ENCODE measurements at places on chromosomes 5 and 9.

DNA sequence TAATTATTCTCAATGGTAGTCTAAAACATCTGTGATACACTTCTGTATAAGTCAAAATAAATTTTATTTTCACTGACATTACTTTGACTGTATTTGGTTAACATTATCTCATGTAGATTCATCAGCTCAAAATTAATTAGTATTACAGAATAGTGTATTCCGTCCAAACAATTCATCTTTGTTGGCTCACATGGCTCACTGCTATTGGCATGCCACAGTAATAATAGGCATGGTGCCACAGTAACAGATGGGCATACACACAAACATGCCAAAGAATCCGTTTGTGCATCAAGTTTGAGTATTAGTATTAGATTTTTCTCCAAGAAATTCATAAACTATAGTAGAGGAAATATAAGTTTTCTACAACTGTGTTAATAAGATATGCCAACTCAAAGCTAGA, 14.2 kb downstream of the AP3B1 start:
- no peak for DNase-seq

DNA sequence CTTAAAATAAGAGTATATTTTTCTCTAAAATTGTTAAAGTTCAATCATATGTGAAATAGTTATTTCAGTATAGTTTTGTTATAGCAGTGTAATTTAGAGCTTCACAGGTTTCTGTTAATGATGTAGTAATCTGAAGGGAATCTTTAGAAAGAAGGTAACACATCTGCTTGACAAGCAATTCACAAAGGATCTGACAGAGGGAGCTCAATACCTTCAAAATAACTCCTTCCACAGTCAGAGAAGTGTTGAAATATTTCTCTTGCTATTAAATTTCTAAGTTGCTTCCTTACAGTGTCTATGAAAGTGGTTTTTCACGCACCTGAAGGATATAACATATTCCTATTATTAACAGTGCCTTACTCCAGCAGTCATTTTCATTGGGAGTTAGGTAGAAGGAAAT, 44.9 kb downstream of the SLC25A51 start:
- DNase-seq: no peak

DNA sequence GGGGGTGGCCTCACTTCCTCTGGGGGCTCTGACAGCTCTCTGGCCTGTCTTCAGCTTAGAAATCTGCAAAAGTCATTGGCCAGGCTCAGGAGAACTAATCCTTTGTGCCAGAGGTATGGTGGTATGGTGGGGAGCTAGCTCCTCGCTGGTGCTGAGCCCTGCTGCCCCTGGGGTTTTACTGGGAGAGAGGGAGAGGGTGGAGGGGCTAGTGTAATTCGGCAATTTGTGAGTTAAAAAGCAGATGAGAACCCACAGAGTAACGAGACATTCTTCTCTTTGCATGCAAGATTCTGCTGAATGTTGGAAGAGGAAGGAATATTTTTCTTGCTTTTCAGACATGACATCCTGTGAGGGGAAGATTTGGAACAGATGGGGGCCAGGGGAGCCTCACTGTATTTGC, 65.5 kb upstream of the SPRY4 start:
- no peak for DNase-seq

GRCh38 chr5:7706256-7706655, 144.7 kb downstream of the CFAP90 start:
- DNase-seq: no peak

DNA sequence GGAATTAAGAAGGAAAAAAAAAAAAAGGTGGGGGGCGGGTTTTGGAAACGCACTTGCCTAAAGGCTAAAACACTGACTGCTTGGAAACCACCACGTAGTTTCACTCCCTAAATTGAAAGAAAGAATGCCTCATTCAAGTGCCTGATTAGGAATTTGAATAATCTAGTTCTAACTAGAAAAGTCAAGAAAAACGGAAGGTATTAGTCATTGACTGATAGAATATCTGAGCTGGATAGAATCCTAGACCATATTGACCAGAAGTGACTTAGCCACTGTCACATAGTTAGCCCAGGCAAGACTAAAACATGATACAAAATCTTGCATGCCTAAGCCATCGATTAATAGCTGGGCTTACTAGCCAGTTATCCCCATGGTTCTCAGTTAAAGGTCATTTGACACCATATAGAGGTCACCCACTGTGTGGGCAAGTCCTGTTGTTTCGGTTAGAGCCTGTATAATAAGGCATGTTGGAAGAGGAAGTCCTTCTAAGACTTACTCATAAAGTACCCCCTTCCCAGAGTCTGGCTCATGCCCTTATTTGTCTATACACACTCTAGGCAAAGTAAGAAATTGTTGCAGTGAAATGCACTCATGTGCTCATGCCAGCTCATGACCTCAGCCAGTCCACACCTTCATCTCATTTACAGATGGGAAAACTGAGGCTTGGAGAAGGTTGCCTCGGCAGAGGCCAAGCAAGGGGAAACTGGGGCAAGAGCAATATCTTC, 40.2 kb downstream of the SH3RF2 start:
- no peak for DNase-seq

DNA sequence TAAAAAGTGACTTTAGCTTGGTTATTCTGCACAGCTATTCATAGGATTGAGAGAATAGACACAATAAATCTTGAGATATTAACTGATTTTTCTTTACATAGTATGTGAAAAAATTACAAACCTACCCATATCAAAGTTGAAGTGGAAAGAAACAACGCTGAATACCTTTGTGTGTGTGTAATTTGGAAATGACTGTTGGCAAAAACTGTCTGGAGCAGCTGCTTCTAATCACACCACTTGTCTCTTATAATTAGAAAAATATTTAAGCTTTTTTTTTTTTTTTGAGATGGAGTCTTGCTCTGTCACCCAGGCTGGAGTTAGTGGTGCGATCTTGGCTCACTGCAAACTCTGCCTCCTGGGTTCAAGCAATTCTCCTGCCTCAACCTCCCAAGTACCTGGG, 110.8 kb upstream of the POC5 start:
- DNase-seq: no peak

DNA sequence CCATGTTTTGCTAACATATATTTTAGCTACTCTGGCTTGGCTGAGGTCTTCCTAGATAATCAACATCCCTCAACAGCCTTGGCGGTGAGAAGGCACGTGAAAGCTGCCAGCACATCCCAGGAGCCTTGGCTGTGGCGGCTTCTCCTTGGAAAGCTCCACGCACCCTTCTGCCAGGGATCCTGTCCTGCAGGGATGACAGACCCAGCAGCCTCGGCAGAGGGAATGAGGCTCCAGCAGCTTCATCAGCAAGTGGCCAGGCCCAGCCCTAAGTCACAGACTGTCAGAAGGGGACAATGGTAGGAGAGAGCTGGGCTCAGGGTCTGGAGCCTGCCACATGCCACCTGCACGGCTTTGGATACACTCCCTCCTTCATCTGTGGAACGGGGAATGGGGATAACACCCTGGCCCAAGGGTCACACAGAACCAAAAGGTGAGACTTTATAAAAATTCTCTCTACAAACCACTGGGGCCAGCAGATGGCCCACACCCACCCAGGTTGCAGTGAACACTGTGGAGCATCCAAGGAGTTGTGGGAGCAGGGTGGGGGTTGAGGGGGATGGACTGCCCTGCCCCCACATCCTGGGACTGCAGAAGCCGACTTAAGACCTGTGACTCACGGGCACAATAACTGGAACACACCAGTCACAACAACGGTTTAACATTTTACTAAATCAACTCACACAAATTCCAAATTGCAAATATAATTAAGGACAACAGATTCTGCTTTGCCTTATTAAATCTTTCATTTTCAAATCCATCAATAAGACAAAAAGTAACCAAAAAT, 65.1 kb downstream of the MACROH2A1 start:
- DNase-seq: no peak

DNA sequence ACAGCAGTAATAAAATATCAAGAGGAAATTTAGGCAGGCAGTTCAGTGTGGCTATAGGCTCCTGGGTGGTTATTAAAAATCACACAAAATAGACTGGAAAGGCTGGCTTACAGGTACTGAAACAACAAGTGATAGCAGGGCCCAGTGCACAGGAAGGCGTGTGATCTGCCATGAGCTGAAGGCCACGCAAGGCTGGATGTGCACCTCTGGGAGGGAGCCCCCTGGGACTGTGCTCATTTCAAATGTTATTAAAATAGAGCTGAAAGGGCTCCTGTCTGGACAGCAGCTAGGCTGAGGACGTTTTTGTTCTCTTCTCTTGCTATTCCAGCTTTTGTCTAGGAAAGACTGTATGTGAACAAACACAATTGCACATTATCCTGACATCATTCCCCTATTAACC, 324.3 kb upstream of the RFX3 start:
- no peak for DNase-seq
